Mesothelial cell of epicardium (in vitro differentiated cells): ENCODE measurements at places on chromosomes 2 and 18. TPM values are rescaled to one million over a fixed set of nuclear protein-coding genes. Genes with fewer than 3 reads are reported as not detected.
A peak's percentile ranks its signal among the peaks of the same experiment; 100 is the strongest.

DNA sequence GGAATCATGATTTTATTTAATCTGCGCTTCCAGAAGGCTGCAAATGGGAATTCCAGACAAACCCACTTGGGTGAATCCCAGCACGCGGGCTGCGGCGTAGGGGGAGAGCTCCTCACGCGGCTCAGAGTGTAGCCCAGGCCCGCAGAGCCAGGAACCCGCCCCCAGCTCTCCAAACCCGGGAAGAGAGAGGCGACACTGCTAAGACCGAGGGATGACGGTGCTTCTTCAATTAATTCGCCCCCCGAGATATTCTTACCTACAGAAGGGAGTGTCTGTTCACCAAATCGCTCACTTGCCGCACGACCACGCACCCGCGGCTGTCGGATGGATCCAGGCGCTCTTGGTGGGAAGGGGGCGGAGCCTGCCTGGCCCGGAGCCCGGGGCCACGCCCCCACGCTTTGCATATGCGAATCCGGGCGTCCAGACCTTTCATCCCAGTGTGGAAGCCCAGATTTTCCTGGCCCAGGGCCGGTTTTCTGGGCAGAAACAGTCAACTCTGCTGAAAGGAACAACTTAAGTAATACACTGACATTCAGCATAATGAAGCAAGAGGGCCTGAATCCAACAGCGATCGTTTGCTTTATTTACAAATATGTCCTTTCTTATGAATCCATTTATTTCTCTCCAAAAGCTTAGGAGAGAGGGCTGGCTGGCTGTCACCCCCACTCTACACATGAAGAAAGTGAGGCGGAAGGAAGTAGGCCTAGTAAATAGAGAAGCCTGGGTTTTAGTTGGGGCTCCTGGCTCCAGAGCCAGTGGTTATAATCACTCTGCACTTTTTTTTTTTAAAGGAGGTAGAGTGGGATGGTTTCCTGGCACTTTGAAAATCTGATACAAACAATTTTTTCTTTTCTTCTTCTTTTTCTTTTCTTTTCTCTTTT, at the start of gene SLC19A3:
Gene SLC19A3, minus strand, starts transcription at position 342 of the 881 bp plus-strand sequence. CDS start 15,710 bp downstream, outside the sequence.
- no peaks in the 10 kb centered on the region for H3K36me3 ChIP-seq
- H3K27ac ChIP-seq = peak within 1 kb of the TSS; percentile 82
- peak; percentile 91 for DNase-seq
- peak within 1 kb of the TSS; percentile 79 for H3K4me3 ChIP-seq

SP100 gene
- 46.3 to 52.0 TPM (median 47.4 TPM) in 3 replicates for total RNA-seq

- peak overlapping the region; percentile 70 for H3K4me3 ChIP-seq
- no peaks in the 10 kb centered on the region for H3K27me3 ChIP-seq
- no peaks in the 10 kb centered on the region for H3K36me3 ChIP-seq
- DNase-seq = no peak
- no peak overlapping the region for H3K27ac ChIP-seq
- peaks cover 11% of the 10 kb centered on the region for H3K4me1 ChIP-seq
These were observed 76.9 kb upstream of the SMAD2 start for GRCh38 chr18:48007381-48007780.

- no peaks in the 10 kb centered on the region for H3K4me1 ChIP-seq
- no peak overlapping the region for H3K4me3 ChIP-seq
- H3K27me3 ChIP-seq = no peaks in the 10 kb centered on the region
- DNase-seq = no peak
These were observed 14.8 kb downstream of the LRRFIP1 start for GRCh38 chr2:237642038-237642734.

ANKRD29 gene
- 2.3 to 2.9 TPM (median 2.4 TPM) in 3 replicates for total RNA-seq

DNA sequence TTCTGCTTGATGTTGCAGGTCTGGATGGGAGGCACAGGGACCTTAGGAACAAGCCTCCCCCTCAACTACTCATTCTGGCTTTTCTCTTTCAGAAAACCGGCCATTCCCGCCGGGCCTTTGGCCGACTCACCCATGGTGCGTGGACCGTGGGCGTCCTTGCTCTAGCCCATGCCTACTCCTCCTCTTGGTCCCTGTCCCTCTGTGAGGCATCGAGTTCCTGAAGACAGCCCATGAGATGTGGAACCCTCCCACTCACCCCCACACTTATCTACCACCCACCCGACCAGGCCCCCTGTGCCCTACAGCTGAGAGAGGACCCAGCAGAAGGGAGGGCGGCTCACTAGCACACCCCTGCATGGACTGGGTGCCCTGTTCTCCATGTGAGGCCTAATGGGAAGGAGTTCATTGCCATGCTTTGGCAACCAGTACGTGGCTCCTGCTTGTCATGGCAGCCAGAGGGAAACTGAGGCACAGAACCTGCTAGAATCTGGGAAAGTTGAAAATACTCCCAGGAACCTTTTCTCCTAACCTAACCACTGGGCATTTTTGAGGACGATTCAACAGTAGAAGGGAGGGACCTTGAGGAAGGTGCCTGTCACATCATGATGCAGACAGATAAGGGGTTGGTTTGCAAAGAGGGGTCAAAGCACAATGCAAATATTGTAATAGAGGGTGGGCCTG, 8.5 kb downstream of the SPEG start:
- peaks cover 5% of the 10 kb centered on the region for H3K27me3 ChIP-seq
- peaks cover 31% of the 10 kb centered on the region for H3K4me1 ChIP-seq
- DNase-seq = no peak

SATB2 gene
- total RNA-seq = 3.4 to 4.0 TPM (median 3.8 TPM) in 3 replicates

DNA sequence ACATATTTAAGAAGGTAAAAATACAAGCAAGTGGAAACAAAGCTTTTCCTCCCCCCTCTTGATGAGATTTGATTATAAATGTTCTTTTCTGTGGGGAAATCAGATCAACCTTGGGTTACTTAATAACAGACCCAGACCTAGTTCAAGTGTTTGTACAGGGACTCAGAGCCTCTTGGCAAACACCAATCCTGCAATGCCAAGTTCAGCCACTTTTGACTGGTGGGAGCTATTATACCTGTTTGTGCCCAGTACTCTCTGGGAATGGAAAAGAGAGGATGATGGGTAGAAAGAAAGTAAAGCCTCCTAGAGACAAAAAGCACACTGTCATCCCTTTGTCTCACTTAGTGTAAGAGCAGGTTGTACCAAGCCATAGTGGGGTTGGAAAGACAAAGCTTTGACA, 63.8 kb upstream of the EPHA4 start:
- no peak overlapping the region for H3K4me3 ChIP-seq
- no peak for DNase-seq
- no peaks in the 10 kb centered on the region for H3K27me3 ChIP-seq
- H3K4me1 ChIP-seq = no peaks in the 10 kb centered on the region
- H3K27ac ChIP-seq = no peak overlapping the region

DNA sequence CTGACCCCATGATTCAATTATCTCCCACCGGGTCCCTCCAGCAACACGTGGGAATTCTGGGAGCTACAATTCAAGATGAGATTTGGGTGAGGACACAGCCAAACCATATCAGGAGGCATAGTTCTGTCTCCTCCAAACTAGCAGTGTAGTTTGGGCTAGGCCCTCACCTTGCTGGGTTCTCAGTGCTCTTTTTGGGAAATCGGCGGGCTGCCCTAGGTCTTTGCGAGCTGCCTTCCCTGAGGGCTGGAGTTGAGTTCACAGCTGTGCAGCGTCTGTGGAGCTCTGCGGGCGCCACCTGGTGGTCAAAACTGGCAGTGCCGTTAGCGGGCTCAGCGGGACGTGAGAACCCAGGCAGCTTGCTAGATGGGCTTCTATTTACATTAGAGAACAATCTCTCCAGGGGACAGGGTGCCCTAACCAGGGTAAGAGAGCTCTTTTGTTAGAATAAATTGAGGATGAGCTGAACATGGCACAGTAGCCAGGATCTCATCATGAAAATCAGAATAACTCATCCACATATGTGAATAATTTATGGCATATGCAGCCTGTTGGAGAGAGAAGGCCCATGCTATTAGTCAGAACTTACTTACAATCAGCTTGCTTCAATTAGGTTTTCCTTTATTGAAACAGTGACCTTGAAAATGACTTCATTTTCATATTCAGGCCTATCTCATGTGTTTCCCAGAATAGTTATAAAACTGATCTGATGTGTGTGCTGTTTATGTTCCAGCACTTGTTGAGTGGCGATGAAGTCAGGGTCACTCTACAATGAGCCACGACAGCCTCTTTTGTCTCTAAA, 27.4 kb upstream of the YES1 start:
- H3K27me3 ChIP-seq = peaks cover 19% of the 10 kb centered on the region
- peak; percentile 84 for DNase-seq
- no peaks in the 10 kb centered on the region for H3K36me3 ChIP-seq
- H3K4me1 ChIP-seq = peaks cover 8% of the 10 kb centered on the region
- no peak overlapping the region for H3K27ac ChIP-seq

MDH1B gene
- 0.89 to 1.3 TPM (median 1.1 TPM) in 3 replicates for total RNA-seq

DNA sequence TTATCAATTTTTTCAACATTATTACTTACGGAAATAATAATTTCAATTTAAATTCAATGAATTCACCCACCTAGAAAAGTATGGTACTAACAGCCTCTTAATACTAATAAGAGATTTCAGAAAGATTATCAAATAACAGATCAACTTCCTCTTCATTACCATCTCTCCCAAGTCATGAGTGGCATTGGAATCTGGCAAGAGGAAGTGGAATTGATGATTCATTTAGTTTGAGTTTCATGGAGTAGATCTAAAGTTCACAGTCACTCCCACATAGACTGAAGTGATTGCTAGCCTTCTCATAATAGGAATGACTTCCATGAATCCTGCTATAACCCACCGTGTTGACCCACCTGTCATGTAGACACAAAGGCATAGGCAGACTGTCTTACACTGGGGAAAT, 77.7 kb upstream of the WDR75 start:
- no peaks in the 10 kb centered on the region for H3K27me3 ChIP-seq
- peaks cover 6% of the 10 kb centered on the region for H3K4me1 ChIP-seq
- H3K36me3 ChIP-seq = peaks cover 10% of the 10 kb centered on the region
- no peak for DNase-seq

VWC2L gene
- total RNA-seq = not detected in 3 replicates

FSHR gene
- total RNA-seq = not detected in 3 replicates

- no peak for DNase-seq
- peaks cover 2% of the 10 kb centered on the region for H3K36me3 ChIP-seq
- no peak overlapping the region for H3K27ac ChIP-seq
- peaks cover 23% of the 10 kb centered on the region for H3K4me1 ChIP-seq
- H3K4me3 ChIP-seq = no peak overlapping the region
These were observed 261.2 kb upstream of the HS6ST1 start for GRCh38 chr2:128579825-128580224.

NFATC1 gene
- total RNA-seq = 13.4 to 17.5 TPM (median 13.4 TPM) in 3 replicates

DNA sequence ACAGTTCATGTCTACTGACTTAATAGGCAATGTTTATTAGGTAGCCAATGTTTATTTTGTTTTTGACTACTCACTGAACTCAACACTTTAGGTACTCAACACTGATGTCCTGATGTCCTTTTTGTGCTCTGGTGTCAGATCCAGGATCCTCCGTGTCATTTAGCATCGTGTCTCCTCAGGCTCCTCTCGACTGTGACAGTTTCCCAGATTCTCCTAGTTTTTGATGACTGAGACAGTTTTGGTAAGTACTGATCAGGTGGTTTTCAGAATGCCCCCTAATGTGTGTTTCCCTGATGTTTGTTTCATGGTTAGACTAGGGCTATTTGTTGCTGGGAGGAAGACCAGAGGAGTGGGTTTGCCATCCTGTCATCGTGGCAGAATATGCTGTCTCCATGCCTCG, 719.7 kb upstream of the SOX11 start:
- H3K36me3 ChIP-seq = no peaks in the 10 kb centered on the region
- no peak for DNase-seq
- no peaks in the 10 kb centered on the region for H3K4me1 ChIP-seq
- no peak overlapping the region for H3K4me3 ChIP-seq
- no peak overlapping the region for H3K27ac ChIP-seq
